ENCODE measurements at places on chromosomes 6 and 20.
A peak's percentile ranks its signal among the peaks of the same experiment; 100 is the strongest.

DNA sequence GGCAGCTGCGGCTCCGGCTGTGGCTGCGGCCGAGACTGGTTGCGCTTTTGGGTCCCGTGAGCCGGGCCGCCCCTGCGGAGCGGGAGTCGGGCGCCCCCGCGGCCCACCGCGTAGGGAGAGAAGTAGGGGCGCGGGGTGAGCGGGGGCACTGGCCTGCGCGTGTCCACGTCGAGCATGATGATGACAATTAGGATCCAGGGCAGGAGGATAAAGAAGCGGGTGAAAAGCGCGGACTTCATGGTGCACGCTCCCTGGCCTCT is 739 bp downstream of the B3GAT2 start:
- no peak for DNase-seq

- DNase-seq, result no peak
These were observed at the start of gene INSM1 for GRCh38 chr20:20367575-20368417. Gene INSM1 (plus strand): TSS chr20:20368104. CDS start chr20:20368268, 164 bp downstream.

GRCh38 chr20:33296206-33296605 is 13.2 kb downstream of the BPIFB1 start:
- no peak for DNase-seq

DNA sequence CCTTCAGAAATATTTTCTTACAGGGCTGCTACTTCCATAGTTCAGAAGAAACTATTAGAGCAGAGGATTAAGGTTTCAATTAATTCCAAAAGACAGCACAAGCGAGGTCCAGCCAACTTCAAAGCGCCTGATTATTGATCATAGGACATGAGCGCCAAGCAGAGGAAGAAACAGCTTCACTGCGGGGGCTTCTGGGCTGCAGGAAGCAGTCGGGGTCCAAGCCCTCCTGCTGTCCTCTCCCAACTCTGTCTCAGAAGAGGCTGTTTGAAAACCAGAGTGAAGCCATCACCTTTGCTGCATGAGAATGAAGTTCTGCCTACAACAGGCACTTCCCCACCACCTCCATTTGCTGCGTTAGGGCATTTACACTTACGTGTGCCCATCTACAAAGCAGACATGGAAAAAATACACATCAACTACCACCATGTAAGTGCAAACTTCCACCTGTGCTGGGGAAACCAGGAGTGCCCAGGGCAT is 23.9 kb downstream of the SUMO4 start:
- no peak for DNase-seq

DNA sequence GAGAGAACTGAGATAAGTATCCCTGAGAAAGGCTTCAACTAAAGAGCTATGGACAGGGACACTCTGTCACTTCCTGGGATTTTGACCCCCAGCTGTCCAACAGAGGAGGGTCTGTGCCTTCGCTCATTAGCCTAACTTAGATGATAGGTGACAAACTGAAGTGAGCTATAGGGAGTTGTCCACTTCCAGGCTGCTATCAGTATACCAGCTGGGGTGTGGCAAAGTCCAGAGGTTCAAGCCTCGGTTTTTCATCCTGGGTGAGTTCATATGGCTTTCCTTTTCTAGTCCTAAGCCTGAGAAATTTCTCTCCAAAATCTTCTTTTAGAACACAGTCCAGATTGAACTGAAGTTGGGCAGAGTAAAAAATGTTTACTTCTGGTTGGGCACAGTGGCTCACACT is 5.9 kb upstream of the PAQR8 start:
- no peak for DNase-seq

DNA sequence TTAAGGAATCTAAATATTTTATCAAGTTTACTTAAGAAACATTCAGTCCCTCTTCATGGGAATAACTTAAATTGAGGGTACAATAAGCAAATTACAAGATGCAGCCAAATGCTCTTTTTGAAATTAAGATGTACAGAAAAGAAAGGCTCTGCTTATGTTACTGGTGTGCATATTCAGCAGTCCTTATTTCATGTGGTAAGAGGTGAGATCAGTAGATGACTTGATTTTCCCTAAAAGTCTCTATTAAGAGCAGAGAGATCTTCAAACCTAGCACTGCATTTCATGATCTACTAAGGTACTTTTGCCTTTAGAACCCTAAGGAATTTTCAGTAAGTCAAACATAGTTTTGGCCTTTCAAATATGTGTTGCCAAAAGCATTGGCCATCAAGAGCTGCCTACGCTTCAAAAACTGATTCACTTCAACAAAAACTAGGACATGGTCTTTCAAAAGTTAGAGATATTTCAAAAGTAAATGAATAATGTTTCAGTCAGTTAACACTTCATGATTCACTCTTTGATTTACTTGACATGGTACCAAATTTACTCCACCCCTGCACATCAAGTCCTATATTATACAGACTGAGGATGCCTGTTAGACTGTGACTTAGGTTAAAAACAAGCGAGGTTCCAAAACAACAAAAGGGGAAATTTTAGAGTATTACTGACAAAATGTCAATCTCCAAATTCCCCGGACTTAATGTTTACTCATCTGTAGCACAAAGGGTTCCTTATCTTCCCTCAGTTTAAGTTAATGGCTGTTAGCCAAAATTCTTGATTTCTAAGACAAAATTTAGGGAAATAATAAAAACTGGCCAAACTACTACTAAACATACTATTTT is 19.2 kb downstream of the C6orf62 start:
- no peak for DNase-seq

DNA sequence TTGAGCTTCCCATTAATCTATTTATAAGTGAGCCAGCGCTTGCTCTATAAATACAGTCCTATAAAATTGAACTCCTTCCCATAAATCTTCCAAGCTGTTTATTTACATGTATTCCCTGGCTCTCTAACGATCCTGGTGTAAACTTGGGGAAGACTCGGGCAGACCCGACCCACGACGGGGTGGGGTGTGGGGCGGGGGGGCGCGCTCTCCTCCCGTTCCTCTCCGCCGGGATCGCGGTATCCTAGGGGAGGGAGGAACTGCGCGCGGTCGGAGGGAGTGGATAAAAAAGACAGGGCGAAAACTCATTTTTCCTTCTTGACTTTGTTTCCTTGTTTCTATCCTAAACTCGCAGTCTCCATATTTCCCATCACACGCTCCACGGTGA is 31.1 kb downstream of the TFAP2B start:
- no peak for DNase-seq

DNA sequence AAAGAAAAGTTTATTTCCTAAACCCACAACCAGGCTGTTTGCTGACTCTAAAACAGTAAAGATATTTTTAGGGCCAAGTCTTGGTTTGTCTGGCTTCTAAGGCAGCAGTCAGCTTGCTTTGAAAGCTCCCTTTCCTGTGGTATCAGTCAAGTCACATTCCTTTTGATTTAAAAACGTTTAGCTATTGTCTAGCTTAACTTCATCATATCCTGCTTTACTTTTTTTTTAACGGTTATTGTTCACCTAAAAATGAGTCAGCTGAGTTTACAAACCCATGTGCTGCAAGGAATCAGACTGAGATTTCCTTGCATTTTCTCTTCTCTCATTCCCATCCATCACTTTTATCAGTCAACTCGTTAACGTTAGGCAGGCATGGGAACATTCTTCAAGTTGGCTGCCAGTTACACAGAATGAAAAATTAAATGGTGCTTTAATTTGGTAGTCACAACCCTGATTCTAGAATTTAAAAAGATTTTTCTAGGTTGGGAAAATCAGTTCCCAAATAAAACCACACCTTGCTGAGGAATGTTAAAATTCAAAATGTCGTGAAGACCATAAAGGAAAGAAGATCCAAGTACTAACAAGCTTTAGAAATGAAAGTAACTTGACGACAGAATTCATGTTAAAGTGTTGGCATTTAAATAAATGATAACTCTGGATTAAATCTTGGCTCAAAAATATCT is 45.9 kb downstream of the ELOVL5 start:
- peak; percentile 97 for DNase-seq

DNA sequence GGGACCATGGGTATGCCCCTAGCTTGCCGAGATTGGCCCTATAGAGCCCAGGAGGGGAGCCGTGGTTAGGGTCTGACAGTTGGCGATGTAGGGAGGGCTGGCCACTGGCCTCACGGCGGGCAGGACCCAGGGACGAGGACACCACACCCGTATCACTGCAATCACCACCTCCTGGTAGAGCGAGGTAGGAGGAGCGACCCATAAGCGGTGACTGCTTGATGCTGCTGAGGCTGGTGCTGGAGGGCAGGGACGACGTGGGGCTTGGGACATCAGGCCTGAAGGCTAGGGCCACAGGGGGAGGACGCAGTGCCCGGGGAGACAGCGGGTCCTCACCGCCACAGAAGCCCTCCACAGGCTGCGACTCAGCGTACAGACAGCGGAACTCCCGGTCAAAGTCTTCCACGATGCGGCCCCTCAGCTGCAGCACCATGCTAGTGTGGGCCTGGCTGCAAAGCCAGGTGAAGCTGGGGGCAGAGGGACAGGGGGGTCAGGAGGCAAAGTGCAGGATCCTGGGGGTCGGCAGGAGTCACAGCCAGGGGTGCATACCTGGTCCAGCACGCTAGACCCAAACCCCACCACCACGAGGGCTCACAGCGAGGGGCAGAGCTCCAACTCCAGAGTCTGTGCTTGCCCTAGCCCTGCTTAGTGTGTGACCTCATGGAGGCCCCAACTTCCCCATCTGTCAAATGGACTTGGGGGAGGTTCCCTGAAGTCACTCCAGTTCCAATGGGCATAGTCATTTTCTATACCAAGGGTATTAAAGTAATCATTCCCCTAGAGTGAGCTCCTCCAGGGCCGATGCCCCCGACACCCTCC is 3.1 kb upstream of the EIF6 start:
- DNase-seq, result no peak

DNA sequence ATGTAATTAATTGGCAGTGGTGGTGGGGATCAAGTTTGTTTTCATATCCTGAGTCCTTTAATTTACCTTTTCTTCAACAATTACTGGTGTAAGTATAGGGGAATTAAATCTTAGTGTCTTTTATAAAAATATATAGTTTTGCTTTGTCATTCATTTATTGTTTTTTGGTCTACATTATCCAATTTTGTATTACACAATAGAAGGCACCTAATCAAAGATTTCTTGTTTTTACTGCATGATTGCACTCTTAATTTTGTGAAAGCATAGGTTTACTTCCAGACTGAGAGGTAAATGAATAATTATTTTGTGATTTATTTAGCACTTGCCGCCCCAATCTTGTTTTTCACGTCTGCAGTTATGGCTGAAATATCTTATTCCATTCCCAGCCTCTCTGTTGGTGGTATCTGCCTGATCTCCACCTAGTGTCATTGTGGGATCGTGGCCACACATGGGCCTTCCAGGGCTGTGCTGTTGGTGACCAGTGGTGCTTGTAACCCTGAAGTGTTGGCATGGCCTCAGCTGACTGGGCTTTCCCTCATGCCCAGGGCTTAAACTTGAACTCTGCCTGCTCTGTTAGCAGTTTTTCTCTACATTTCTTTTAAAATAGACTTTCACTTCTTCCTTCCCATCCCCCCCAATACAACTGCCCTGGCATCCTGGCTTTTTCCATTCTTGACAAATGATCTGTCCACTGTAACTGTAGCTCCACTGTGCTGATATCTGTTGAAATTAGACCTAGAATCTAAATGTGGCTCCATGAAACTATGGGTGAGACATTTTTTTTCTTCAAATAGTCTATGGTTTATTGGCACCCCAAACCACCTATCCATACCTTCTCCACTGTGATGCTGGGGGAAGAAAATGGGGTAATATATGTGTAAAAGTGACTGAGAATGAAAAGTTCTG is 24.8 kb downstream of the E2F3 start:
- no peak for DNase-seq

DNA sequence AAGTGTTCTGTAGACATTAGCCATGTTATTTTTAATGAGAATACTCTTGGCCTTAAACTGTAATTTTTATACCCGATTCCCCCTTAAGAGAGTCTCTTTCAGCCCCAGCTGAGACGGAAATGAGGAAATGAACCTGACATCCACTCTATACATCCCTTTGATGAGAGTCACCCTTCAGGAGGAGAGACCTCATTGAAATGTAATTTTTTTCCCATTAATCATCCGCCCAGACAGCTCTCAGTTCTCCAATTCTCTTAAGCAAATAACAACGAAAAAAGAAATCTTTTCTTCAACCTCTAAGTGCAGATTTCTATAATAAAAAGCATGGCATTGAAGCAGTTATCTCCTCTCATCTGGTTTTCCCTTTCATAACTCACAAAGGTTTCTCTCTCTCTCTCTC is 243.8 kb upstream of the PMEPA1 start:
- peak; percentile 72 for DNase-seq

DNA sequence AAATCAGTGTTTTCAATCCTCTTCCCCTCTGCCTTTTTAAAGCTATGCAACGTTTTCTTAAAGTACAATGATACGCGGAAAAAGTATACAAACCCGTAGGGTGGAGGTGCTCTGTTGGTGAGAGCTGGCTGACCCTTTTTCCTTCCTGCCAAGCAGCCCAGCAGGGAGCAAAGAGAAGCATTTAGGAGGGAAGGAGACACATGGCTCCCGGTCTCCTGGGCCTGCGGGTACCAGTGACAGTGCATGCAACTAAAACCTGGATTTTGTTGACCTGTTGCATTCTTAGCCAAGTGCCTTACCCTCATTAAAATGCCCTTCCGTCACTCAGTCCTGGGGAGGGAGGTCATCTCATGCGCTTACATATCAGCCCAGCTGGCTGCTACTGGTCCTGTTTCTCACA is 87.2 kb downstream of the SLX4IP start:
- no peak for DNase-seq

GRCh38 chr6:43927532-43928210 is 157.7 kb downstream of the VEGFA start:
- no peak for DNase-seq

GRCh38 chr20:9294041-9294440 is 220.3 kb upstream of the LAMP5 start:
- DNase-seq, result peak; percentile 81

GRCh38 chr6:8562125-8562524 is 126.8 kb upstream of the SLC35B3 start:
- DNase-seq, result no peak

DNA sequence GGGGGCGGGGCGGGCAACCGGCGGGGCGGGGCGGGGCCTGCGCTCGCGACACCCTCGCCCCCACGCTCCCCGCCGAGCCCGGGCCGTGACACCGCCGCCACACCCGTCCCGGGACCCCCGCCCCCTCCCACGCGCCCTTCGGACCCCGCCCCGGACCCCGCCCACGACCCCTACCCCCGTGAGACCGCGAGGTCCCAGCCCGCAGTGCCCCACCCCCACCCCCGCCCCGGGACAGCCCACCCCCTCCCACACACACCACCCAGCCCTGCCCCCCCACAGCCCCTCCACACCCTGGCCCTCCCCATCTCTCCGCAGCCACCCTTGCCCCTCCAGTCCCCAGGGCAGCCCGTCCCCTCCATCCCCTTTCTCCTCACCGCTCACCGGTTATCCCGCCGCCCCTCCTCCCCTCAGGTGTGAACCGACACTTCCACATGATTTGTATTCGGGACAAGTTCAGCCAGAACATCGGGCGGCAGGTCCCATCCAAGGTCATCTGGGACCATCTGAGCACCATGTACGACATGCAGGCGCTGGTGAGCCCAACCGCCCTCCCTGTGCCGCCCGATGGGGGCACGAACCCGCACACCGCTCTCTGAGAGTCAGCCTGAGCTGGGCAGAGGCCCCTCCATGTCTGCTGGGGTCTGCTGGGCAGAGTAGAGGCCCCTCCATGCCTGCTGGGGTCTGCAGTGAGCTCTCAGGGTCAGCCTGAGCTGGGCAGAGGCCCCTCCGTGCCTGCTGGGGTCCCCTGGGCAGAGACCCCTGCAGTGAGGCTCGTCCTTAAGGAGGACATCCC is 622 bp downstream of the MRGBP start:
- no peak for DNase-seq
